Left lung (tissue), 14 donors: ENCODE measurements at places on chromosomes 11 and 22.

DNA sequence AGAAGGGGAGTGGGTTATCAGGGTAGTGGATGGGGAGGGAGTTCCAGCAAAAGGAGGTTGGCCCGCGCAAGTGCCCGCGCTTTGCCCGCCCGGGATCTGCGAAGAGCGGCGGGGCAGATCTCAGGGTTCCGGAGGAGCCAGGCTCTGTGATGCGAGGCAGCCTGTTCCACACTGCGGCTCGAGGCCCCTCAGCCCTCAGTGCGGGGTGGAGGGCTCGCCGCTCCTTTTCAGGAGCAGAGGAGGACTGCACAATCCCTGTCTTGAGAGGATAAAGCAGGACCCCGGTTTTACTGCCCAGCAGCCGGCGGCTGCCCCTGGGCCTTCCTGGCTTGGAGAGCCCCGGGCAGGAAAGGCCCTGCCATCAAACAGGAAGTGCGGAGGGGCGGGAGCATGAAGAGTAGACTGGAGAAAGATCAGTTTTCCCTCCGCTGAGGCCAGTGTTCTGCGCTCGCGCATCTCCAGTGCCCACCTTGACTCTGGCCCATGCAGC lies 6.2 kb downstream of the SLC6A5 start:
- no peak for DNase-seq

DNA sequence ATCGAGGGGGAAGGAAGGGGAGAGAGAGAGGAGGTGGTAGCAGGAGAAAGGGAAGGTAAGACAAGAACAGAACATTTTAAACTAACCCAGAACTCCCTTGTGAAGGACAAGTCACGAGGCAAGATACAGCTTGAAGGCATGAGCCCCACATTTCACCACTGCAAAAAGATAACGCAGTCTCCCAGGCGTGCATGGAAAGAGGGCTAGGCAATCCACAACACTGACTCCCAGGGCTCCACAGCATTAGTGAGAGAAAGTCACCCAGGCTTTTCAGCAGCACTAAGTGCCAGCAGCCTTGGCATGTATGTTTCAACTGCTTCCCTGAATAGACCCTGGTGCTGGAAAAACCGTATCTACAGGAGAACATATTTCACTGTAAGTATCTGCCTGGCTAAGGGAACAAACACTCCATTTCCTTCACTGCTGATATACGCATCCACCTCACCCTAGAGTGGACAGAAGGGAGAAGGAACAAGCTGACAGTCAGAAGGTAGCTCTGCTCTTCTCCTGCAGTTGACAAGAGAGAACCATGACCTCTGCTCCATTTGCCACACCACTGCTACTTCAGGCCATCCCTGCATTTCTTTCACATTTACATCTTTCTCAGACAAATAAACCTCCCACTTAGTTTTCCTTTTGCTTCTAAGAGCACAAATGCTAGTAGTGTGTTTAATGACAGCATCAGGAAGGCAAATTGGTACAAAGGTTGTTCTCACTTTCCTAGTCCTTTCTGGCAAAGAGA lies 87.9 kb downstream of the AMBRA1 start:
- no peak for DNase-seq

- no peak for DNase-seq
These were observed 1984.1 kb upstream of the RAG2 start for GRCh38 chr11:38582151-38582550.

DNA sequence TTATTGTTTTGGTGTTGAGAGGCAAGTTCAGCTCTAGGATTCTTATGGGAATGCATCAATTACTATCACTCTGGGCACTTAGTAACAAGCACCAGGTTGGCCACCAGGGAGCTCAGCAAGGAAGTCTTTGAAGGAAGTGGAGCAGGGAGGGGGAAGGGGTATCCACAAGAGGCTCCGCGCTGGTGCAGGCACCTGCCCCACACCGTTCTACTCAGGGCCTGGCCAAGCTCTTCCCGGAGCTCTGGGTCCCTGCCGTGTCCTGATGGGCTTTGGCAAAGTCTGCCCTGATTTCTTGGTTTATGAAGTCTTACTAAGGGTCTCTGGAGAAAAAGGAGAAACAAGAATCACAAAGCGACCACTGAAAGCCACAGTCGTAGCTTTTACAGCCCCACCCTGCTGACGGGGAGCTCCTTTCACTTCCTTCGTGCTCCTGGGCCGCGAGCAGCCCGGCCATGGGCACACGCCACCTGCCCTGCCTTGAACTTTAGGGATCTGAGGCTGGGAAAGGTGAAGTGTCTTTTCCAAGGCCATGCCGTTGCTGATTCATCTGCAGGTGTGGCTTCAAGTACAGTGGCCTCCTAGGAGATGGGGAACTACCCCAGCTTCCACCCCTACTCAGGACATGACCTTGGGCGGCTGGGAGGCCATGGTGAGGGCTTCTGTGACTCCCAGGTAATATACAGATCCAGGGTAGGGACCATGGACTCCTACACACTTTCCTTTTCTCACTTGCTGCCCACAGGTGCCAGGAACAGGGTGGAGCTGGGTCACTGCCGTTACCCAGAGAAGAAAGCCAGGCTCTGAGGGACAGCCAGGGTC lies 15.9 kb upstream of the LRRC32 start:
- no peak for DNase-seq

DNA sequence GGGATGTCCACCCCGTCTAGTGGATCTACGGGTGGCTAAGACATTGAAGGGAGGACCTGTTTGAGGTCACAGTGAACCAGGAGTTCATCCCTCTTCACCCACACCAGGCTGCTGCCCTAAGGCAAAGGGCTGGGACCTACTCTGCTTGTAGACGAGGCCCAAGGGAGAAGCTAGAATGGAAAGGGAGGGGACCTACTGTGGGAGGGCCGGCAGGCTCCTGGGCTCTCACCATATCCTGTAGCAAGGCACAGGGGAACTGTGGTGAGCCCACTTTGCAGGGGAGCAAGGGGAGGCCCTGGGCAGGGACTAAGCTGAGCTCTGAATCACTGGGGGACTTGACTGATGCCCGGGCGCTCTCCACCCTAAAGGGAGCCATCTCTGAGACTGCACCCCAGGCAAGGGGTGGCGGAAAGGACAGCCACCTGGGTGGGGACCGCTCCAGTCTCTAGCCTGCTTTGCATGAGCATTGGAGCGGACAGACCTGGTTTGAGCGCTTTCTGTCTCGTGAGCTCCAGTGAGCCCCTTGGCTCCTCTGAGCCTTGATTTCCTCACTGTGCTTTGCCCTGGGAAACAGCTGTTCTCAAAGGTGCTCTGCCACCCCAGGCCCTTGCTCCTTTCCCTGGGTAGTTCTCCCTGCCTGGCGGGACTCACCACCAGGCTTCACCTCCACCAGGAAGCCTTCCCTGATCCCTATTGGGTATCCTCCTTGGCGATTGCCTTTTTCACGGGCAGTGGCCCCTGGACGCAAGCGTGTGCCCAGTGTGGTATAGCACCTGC lies 24.2 kb downstream of the PARVG start:
- DNase-seq = no peak

GRCh38 chr22:27022274-27022895 lies 365.0 kb downstream of the MIAT start:
- no peak for DNase-seq

GRCh38 chr22:50190941-50191741 lies 5.4 kb downstream of the TRABD start:
- DNase-seq = peak; percentile 91

- no peak for DNase-seq
These were observed 255.1 kb downstream of the TTC28 start for GRCh38 chr22:28424427-28425080.

DNA sequence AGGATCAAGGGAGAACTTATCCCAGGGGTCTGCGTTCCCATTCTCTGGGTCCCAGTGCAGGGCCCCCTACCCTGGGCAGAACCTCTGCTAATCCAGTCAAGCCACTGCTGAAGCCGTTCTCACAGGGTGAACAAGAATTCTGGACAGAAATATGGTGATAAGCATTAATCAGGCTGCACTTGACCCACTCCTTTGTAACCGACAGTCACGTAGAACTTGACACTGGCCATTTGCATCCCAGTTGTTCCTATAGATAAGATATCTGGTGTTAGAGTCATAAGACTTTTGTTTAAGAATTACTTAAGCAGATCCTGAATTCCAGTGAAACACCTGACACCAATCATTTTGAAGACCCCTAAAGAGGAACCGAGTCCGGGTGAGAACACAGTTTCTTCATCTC lies 107.5 kb upstream of the THY1 start:
- no peak for DNase-seq

DNA sequence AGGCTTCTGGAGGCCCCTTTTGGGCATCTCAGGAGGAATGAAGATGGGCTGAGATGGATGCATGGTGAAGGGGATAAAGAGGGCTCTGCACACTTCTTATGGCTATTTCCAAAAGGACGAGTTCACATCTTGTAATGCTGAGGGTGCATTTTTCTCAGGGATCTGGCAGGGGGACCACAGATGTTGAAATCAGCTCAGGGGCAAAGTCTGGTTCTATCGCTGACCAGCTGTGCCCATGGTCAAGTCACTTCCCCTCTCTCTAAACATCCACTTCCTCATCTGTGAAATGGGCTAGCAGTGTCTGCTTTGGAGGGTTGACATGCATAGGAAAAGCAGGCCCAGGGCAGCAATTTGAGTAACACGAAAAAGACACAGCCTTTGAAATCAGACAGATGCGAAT lies 26.5 kb downstream of the LHFPL7 start:
- DNase-seq = no peak

- DNase-seq = peak; percentile 22
These were observed 335 bp upstream of the SEZ6L start for GRCh38 chr22:26168939-26169314.

GRCh38 chr11:75283391-75283931 lies 42.9 kb downstream of the TPBGL start:
- no peak for DNase-seq

DNA sequence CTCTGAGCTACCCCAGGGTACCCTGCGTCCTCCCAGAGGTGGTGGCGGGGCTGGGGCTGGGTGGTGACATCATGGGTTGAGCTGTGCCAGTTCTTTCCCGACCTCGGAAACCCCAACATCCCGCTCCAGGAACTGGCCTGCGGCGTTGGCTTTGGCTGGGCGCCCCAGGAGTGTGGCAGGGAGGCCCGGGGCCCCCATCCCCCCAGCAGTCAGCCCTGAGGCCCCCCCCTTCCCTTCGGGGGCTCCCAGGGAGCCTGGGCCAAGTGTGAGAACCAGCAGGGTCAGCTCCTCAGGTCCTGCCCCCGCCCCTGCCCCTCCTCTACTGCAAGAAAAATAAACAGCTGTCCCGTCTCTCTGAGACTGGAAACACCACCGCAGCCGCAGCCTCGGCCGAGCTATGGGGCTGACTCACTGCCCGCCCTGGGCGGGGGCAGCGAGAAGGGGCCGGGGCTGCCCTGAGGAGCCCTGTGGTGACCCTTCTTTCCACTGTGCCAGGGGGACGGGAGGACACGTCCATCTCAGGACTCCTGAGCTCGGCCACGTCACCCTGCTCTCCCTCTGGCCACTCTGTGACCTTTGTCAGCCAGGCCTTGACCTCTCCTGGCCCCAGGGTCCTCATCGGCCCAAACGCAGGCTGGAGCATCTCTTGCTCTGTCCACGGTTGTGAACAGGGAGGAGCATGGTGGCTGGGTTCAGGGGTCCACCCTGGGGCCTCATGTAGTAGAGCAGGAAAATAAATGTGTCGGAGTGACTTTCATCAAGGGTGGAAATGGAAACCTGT lies 73.4 kb downstream of the WNT7B start:
- peak; percentile 62 for DNase-seq

DNA sequence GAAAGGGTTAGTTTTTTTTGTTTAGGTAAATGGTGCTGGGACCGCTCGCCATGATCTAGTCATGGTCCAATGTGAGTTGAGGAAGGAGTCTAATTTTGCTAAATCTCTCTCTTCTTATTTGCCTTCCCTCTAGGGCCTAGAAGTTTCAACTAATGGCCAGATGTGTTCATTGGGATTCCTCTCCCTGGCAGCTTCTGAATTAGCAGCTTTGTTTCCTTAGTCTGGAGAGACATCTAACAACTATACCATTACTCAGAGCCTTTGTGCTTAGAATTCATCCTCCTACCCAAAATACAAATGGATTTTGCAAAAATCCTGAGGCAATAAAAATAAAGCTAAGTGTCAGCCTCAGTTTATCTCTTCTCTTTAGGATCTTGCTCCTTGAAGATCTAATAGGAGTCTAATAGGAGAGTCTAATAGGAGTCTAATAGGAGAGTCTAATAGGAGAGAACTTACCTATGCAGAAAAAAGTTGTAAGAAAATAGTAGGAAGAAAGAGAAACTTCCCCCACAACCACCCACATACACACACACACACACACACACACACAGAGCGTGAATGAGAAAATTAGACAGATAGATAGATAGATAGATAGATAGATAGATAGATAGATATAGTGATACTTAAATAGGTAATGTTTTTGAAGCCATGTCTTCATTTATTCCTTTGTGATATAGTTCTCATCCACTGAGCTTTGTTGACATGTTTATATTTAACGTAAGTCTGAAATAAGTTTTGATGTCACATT lies 980.5 kb upstream of the CNTN5 start:
- DNase-seq = no peak

DNA sequence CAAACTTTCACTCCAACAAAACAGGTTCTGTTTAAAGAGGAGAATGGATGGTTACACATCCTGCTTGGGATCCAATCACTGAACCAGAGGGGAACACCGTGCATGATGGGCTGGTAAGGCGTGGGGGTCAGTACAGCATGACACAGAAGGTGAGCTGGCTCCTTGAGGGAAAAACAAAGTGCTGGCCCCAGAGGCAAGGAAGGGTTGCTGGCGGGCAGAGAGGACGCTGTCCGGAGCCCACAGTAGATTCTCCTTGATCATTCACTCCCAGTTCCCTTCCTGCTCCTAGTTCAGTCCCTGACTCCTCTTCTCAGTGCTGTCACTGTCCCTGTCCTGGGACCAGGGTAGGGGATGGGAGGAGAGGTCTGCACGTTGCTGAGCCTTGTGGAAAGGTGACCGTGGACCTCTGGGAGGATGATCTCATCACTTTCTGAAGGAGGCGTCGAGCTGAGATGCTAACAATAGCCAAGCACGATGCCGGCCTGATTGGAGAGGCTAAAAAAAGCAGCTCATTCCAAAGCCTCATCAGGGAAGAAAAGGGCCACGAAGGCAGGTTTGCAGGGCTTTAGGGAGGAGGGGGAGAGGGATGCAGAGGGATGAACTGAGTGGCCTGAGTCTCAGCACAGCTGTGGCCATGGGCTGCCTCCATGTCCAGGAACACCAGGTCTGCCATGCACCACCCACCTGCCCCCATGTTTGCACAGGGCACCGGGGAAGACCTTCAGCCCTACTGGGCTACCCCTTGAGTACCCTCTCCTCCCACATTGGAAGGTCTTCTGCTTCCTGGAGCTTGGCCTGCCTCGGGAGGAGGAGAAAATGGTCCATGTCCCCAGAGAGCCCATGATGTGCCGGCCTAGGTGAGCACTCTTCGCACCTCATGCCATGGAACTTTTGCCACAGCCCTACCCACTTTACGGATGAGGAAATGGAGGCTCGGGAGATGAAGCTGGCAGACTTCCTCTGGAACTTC lies 72.7 kb upstream of the RTL6 start:
- peak; percentile 19 for DNase-seq

- DNase-seq = no peak
These were observed 13.2 kb upstream of the HDHD5 start for GRCh38 chr22:17172029-17172833.

GRCh38 chr11:86438685-86439084 lies 64.0 kb downstream of the CCDC81 start:
- DNase-seq = no peak

DNA sequence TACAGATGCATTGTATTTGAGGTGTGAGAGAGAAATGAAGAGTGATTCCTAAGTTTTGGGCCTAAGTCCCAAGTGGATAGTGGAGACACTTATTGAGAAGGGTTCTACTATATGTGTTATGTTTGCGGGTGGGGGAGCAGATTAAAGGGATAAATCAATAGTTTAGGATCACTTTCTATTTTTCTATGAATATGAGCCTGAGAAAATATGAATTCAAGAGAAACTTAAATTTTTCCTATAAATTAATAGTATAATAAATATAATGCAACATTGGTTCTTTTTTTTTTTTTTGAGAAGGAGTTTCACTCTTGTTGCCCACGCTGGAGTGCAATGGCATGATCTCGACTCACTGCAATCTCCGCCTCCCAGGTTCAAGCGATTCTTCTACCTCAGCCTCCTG lies 31.3 kb downstream of the AMBRA1 start:
- DNase-seq = no peak
